Right ventricle myocardium superior (tissue), 1 donor: ENCODE measurements at places on chromosomes 2 and 18.

DNA sequence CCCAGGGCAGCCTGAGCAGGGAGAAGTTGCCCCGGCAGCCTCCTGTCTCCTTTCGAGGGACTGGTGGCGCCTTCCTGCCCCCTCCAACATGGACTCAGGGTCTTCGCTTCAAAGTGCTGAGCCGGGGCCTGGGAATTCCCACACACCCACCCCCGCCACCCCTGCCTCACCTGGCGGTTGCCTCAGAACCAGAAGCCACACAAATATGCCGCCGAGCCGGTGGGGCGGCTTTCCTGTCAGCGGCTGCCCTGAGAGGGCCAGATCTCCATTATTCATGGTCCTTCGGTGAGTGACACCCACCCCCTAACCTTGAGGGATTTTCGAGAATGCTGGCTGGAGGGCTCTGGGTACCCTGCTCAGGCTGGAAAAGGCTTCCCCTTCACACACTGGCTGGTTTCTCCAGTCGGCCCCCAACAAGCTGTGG lies 71.7 kb downstream of the SMAD7 start:
- DNase-seq = no peak

DNA sequence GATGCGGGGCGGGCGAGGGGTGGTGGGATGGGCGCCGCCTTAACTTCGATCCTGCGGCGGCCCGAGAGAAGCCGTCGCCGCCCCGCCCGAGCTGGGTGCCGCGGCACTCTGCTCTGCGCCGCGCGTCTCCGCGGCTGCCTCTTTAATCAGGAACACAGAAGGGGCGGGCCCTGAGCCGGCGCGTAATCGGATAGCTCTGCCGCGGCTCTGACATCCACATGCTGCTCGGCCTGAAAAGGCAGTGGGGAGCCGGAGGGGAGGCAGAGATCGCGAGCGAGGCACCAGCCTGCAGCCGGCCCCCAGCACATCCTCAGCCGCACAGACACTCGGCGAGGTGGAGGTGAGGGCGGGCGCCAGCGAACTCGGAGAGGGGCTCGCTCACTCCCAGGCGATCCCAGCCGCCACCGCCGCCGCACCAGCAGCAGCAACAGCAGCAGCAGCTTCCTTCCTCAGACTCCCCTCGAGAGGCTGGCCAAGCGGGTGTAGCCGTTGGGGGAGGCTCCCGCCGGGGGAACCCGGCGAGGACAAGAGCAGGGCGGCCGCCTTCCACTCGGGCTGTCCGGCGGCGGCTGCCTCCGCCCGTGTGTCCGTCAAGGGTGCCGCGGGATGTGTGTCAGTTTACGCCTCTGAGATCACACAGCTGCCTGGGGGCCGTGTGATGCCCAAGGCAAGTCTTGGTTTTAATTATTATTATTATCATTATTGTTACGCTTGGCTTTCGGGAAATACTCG lies at the start of gene NRP2:
Gene NRP2 (plus strand): TSS at position 263 of the 732 bp plus-strand sequence. CDS start 790 bp downstream, outside the sequence.
- peak; percentile 90 for DNase-seq

DNA sequence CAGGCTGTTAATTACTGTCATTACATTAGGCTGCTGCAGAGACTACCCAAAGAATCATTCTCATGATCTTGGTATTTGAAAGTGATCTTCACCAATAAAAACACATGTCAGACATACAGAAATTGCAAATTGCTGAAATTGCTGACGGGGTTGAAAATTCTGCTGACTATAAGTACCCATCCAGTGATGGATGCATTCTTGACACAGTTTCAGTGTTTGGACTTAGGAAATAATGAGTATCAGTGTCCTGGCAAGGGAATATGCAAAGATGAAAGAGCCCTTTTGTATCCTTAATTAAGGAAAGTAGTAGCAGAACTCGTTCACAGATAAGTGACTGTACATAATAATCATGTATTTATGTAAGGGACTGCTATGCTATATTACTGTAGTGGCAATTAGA lies 221.1 kb upstream of the ATP5MC3 start:
- DNase-seq = no peak

DNA sequence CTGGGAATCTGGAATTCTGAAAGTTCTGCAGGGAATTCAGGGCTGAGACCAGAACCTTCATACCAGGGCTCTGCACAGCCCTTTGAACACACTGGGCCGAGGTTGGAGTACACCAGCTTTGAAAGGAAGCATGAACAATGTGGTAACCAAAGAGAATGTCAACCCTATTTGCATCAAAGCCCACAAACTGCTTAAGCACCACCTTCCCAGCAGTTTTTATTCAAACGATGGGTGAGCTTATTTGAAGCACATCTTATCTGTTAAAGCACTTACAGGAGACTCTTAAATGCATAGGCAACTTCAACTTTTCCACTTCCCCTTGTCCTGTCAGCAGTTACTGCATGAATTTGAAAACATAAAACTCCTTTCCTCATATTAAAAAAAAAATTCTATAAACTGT lies 96.6 kb downstream of the TXNL1 start:
- no peak for DNase-seq

DNA sequence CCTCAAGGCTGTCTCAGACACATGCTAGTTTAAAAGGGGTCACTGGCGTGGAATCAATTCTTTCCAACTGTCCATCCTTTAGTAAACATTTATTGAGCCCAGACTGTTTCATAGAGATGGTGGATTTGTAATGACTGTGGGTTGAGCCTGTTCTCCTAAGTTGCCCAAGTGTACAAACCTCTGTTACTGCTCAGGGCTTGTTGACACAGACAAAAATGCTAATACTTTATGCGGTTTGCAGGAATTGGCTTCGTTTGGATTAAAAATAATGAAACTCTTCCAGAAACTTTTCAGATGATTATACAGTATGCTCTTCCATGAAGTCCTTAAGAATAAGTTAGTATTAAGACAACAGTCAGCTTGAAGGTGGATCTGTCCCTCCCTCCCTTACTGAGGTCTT lies 83.6 kb upstream of the MGAT5 start:
- no peak for DNase-seq

- no peak for DNase-seq
Observed at GRCh38 chr18:23302851-23303527, 150.1 kb upstream of the RIOK3 start.

GRCh38 chr2:137261881-137262585 lies 496.7 kb downstream of the THSD7B start:
- no peak for DNase-seq

DNA sequence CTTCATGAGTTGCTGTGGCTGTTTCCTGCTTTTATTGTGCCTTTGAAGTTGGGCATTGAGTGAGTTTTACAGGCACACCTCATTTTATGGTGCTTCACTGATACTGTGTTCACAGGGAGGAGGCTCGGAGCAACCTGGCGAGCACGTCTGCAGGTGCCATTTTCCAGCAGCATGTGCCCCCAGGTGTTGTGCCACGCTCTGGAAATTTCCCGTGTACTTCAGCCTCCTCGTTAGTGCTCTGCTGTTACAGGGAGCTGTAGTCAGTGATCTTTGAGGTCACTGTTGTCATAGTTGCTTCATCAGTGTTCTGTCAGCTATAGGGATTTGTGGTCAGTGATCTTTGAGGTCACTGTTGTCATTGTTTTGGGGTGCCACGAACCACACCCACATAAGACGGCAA lies 20.1 kb downstream of the CTDP1 start:
- no peak for DNase-seq

DNA sequence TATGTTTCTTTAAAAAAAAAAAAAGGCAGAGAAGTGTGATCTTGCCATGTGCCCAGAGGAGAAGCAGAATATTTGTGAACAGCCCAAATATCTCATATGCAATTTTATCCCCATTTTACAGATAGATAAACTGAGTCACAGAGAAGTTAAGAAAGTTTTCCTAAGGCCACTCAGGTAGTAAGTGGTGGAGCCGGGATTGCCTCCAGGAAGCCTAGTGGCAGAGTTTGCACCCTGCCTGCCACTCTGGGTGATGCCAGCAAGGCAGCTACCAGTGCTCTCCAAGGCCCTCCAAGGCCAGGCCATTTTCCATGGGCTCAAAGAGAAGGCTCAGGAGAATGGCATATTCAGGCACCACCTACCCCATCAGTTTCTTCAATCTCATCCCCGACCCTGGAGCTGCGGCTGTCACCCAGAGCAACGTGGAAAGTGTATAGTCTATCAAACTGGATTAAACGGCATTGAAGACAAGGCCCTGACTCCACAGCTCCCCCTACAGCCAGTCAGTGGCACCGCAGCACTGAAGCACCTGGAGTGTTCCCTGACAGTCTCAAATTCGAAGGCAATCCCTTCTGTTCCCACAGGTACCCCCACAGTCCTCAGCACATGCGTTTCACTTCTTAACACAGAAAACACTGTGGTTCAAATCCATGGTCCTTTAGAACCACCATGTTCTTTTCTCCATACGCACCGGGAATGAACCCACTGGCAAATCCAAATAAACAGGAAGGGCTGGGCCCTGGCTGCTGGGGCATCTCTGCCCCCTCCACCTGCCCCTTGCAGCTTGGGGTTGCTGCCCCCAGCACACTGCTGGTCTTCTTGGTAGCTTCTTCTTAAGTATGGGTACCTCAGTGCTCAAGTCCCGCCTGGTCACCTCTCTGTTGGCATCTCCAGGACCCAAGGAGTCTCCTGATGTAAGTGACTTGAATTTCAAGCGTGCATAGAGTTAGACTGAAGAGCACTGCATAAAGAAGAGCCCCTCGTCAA lies 175.3 kb downstream of the INHBB start:
- DNase-seq = no peak

- DNase-seq = no peak
Observed at GRCh38 chr18:25399554-25399953, 47.6 kb upstream of the ZNF521 start.

DNA sequence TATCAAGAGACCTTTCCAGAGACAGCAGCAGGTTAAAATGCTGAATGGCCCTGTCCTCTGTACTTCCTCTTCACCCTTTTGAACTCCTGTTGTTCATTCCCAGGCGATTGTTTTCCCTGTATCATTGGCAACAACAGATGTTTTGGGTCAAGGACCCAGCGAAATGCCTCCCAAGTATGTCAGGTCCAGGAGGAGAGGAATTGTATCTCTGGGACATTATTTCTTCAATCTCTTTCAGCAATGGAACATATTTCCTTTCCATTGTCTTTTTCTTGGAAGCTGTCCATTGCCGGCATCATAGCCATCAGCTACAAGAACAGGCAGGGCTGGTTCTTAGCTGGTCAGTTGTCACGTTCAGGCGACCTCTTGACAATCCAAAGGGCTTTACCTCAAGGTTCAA lies 76.2 kb downstream of the NRP2 start:
- no peak for DNase-seq

GRCh38 chr2:231600619-231601355 lies 8.1 kb downstream of the TEX44 start:
- DNase-seq = peak; percentile 44

DNA sequence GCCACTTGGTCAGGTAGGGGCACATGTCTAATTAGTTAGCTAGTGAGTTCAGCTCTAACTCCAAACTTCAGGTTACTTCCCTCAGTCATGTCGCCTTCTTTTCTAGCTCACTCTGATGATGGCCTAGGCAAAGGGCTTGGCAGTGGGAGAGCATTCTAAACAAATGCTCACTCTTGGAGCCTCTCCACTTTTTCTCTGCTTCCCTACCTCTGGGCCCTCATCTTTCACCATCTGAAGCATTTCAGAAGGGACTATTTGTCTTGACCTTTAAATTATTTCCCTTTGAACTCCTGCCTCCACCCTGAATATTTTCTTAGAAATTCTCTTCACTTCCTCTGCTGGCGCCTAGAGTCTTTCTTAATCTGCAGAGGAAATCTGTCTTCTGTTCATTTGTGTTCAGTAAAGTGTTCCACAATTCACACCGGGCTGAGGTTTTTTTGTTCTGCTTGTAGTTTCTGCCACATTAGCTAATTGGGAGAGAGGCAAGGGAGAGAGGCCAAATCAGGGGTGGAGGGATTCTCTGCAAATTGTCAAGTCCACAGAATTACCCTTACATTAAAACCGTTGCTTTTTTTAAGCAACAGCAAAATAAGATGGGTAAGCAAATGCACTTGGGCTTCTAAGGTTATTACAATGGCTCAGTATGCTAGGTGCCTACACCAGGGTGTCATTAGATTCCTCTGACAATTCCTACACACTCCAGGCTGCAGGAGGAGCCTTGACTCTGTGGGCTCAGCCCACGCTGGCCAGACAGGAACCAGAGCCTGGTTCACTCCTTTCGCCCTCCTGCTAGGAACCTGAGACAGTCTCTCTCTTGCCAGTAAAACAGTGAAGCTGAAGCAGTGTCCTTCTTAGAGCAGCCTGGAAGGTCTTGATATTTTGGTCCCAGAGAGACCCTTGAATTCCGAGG lies 5.5 kb downstream of the MSGN1 start:
- no peak for DNase-seq

DNA sequence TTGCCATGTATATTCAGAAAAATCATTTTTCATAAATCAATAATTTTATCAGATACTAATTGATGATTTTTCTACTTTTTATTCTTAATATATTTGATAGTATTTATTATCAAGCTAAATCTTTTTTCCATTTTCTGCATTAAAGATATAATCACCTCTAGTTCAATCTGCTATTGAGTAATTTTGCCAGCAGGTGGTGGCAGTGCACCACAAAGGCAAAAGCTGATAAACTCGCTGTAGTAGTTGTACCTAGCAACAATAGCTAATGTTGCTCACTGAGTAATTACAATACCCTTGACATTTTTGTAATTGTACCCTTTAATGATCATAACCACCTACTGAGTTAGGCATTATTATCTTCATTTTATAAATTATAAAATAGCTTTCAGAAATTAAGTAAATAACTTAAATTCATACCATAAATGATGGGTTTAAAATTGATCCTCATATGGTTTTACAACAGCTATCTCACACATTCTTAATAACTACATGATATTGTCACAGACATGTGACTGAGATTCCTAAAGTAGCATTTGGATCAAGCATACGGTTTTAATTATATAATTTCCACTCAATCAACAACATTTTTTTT lies 52.0 kb upstream of the CALCRL start:
- DNase-seq = peak; percentile 50

DNA sequence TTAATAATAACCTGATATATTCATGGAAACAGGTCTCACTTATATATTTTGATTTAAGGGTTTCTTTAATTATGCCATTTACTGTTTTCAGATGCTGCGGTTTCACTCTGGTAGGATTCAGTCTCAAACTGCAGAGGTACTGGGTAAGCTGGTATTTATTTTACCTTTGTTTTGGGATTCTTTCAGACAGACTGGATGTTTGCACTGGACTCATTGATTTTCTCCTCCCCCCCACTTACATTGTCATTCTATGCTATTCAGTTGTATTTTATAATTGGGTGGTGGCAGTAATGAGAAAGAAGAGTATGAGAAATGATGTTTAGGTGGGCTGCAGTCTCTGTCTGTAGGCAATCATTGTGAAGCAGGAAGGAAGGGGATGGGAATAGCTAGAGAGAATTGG lies 155.6 kb downstream of the AQP4 start:
- DNase-seq = no peak

GRCh38 chr2:130186391-130186790 lies 4.3 kb downstream of the MZT2B start:
- no peak for DNase-seq
